ENCODE measurements at places on chromosomes 4 and X.

DNA sequence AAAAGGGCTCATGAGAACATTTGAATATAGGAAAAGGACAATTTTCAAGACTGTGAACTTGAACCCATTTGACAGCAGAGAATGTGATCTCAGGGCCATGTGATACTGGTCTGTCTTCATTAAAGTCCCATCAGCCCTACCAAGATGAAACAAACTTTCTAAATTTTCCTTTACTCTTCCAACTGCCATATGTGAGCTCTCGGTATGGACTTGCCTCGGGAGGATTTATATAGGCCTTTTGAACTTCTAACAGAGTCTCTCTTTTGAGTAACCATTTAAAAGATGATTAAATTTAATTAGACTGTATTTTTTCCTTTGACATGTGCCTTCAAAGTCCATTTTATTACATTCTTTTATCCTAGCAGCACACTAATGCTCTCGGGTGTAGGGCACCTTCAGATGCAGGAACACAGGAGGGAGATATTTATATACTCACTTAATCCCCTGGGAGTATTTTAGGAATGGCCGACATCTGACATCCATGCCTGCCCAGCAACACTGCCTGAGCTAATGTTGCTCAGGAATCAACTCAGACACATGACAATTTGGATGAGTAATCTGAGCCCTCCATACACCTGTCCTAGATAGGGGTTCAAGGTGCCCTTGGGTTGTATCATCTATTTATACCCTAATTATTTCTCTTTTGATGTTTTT, 155.0 kb downstream of the SLC7A11 start:
- DNase-seq: no peak

- no peak for DNase-seq
Observed at GRCh38 chr4:83830138-83830888, 294.4 kb downstream of the GPAT3 start.

DNA sequence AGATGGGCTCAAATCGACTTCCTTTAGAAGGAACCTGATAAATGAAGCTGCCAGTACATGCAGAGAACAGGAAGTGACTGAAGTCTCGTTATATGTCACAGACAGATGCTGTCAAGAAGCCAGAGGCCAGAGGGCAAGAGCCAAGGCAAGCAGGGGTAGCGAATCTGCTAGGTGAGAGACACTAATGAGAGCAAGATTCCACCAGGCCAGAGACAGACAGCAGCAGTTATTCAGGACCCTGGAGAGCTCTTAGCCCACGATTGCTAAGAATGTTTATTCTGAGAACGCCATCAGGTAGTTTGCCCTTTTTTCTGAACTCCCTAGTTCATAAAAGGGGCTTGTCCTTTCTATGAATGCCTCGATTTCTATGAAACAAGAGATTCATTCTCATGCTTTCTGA, 73.7 kb downstream of the BEND2 start:
- no peak for DNase-seq

DNA sequence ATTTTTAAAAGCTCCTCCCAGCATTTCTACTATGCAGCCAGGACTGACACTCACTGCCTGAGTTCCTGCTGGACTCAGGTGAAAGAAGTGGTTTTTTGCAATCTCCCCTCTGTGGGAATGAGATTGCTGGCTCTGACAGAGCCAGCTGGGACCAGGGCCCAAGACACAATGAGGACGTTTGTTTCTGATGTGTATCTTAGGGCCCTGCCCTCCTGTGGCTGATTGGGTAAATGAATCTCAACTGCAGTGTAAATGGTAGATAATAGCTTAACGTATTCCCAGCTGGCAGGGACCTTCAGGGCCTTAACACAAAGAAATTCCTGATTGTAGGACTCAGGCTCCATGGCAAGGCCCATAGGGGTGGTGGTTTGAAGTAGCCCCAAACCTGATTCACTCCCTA, 85.8 kb upstream of the PRPS1 start:
- DNase-seq: no peak

DNA sequence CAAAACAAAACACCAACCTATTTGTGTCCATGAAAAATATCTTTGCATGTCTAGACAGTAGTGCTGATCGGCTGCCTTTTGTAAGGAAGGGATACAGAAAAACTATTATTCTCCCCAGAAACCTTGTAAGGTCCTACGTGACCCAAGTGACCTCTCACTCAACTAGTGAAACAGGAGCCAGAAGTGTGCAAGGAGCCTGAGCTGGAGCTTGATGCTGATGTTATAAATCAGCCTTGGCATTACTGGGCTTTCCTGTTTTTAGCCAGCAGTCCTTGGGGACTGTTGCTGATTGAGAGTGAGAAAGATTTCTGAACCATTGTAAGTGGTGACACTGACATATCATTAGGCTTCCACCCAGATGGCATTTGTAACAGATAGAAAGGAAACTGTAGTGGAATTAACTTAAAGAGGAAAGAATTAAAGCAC, 100.8 kb upstream of the LIMCH1 start:
- no peak for DNase-seq

DNA sequence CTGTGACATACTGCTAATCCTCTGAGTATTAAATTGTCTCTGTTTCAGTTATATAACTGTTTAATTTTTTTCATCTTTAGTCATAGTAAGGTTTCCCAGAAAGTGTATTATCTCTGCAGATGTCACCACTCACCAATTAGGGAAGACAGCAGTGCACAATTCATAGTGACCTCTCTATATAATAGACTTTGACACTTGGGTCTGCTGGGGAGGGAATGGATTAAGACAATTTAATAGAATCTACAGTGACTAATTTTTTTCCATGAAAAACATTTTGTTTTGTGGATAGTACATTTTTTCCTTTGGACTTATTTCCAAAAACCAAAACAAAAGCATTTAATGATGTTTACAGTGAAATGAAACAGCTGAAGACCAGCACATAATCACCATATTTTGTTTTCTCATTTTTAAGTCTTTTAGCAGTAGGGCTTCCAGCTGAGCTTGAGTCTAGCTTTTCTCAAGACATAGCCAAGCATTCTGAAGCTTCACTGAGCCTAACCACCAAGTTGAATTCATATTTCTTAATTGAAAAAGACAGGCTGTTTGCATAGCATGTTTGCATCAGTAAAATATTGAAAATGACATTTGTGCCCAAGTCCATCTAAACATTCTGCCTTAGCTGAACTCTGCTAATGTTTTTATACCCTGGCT, 69.5 kb downstream of the PCDH19 start:
- DNase-seq: no peak

GRCh38 chr4:144646523-144647094, 653 bp downstream of the HHIP start:
- no peak for DNase-seq

- DNase-seq: no peak
Observed at GRCh38 chrX:67545893-67546495, 2.2 kb downstream of the AR start.

DNA sequence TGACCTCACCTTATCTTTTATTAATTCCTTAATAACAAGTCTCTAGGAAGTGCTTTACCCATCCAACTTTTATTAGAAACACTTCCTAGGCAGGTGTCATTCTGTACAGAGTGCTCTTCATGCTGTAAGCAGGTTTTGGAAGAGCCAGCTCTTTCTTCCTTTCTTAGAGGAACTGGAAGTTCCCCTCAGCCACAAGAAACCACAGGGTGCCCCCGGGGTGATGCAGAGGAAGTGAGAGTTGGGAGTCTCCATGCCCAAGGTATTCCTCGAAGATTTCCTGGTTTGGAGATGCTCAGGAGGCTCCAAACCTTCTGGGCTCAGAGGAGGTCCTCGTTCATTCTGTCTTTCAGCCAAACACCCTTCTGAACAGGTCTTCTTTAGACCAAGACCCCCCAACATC, 83.8 kb downstream of the EGF start:
- no peak for DNase-seq

- DNase-seq: no peak
Observed at GRCh38 chr4:94828882-94829281, 71.1 kb downstream of the BMPR1B start.

DNA sequence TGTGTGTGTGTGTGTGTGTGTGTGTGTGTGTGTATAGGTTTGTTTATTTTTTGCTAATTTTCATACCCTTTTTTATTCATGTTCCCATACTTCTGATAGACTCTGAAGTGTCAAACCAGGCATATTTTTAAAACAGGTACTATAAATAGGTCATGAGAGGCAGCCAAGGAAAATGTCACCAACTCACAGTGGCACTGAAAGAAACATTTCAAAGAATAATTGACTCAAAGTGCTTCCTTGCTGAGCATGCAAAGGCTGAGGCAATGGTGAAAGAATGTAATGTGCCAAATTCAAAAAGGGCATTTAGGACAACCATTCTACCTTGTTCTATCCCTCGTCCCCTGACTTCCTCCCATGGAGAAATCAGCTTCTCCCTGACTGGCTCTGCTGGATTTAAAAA, 95.5 kb downstream of the EIF4E start:
- DNase-seq: no peak

- no peak for DNase-seq
Observed at GRCh38 chrX:132843363-132843762, 115.1 kb downstream of the HS6ST2 start.

GRCh38 chr4:25310803-25311166, 1.8 kb upstream of the ZCCHC4 start:
- no peak for DNase-seq

GRCh38 chr4:128282516-128282915, 5.1 kb downstream of the PGRMC2 start:
- no peak for DNase-seq

GRCh38 chr4:25939330-25939729, 25.3 kb downstream of the SMIM20 start:
- DNase-seq: no peak

GRCh38 chr4:80073473-80074008, 512 bp upstream of the ANTXR2 start:
- peak; percentile 44 for DNase-seq
